ENCODE measurements at places on chromosomes 3 and 15.

DNA sequence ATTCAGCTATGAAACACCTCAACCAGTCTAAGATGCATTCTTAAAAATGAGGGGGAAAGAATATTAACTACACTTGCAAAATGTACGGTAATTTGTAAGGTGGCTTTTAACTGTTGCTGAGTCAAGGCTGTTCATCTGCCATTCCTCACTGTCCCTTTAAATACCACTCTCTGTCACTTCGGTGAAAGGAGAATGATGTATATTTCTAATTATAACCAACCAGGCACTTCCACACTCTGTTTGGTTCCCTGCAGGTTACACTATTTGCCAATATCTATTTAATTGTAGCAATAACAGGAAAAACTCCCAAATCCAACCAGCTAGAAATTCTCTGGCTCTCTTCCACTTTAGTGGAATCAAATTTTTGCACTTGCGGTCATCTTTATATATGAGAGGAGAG lies 70.5 kb upstream of the SLCO3A1 start:
- DNase-seq: no peak

DNA sequence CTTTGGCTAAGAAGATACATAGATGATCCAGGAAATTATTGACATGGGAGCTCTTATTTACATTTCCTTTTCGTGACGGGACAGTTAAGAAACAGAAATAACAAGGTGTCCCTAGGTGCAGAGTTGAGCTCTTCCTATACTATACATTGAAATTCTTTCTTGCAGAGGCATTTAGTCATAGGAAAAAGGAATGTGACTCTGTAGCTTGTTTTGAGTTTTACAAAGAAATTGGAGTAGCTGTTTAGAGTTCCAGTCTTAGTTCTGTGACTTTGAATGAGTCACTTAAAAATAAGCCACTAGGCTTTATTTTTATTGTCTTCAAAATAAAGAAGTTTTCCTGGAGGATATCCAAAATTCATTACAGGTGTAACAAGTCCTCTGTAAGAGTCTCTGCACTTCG lies 723.5 kb upstream of the SGO1 start:
- no peak for DNase-seq

GRCh38 chr3:18372786-18373405 lies 52.2 kb downstream of the SATB1 start:
- DNase-seq: peak; percentile 20

DNA sequence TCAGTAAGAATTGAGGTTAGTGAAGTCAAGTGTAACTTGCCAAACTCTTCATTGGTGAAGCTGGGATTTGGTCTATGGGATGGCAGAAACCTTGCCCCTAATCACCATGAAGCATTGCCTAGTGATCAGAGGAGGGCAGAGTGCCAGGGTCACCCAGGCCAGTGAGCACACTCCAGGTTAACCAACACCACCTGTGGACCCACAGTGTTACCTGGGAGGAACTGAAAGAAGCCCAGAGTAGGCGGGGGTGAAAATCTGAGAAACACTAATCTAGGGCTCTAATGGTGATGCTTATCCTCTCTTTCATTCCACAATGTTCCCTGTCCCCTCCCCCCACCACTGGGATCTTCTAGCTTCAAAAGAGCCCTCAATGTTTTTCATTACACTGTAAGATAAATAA lies 372.8 kb downstream of the CTNNB1 start:
- DNase-seq: no peak

DNA sequence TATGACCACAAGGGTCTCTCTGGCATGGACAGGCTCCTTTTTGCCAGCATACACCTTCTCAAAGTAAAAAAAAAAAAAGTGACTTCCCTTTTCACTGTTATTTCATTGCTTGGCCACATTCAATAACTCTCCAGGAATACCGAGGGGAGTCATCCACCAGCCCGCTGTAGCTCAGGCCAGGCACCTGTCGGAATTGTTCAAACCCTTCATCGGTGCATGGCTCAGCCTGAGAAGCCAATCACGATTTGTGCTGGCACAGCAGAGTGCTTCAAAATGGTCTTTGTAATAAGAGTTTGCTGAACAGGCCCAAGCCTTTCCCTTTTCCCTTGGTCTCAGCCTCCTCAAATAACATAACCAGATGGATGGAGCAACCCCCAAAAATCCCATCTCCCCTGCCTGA lies 145.4 kb downstream of the PDZRN3 start:
- DNase-seq: no peak

DNA sequence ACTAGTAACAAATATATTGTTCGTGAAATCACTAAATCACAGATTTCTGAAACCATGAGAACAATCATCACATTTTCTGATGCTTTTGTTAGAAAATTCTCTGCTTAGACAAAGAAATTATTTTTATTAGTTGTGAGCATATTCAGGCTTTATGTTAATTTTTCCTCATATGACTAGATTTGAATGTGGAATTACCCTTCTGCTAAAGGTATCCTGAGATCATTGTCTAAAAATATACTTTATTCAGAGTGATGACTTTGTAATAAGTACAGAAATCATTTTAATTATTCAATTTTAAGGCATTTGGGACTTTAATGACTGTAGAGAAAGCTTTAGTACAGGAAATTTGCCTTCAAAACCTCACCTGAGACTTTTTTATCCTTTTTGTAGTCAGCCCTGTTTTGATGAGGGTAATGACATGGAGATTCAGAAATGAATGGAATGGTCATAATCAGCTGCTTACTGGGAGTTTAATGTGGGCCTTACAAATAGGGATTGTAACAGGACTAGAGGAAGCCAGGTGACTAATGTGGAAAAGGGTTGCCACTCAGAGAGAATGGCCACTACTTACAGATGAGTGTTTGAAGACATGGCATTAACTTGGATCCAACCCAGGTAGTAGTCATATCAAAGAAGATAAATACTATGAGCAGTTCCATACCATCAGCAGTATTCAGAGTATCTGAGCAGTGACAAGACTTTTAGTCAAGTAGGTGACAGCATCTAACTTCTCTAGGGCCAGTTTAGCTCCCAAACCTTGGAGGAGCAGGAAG lies 148.3 kb downstream of the MBNL1 start:
- no peak for DNase-seq

- no peak for DNase-seq
Observed at GRCh38 chr3:142211034-142211433, 14.4 kb downstream of the GK5 start.

All from CD4-positive, alpha-beta T cell treated with Interleukin-2 at 100 ng/mL for 4 hours (primary cell).